ENCODE measurements at places on chromosomes 3 and 15.

DNA sequence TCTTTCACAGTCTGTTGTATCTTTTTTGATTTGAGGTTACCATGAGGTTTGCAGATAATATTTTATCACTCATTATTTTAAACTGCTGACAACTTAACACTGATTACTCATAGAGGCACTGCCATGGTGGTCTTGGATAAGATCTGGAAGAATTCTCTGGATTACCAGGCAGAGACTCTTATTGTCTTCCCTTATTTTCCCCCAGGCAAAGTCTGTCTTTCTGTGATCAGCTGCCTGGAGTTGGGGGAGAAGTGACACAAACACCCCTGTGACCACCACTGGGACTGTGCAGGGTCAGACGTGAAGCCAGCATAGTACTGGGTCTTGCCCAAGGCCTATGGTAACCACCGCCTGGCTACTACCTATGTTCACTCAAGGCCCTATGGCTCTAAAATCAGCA lies 4.7 kb downstream of the PATL2 start:
- no peak for DNase-seq

- DNase-seq = no peak
Observed at GRCh38 chr3:17747174-17747889, 4.9 kb upstream of the TBC1D5 start.

GRCh38 chr3:194756791-194757325 lies 71.2 kb downstream of the FAM43A start:
- no peak for DNase-seq

- no peak for DNase-seq
Observed at GRCh38 chr3:30644615-30645014, 38.2 kb downstream of the TGFBR2 start.

DNA sequence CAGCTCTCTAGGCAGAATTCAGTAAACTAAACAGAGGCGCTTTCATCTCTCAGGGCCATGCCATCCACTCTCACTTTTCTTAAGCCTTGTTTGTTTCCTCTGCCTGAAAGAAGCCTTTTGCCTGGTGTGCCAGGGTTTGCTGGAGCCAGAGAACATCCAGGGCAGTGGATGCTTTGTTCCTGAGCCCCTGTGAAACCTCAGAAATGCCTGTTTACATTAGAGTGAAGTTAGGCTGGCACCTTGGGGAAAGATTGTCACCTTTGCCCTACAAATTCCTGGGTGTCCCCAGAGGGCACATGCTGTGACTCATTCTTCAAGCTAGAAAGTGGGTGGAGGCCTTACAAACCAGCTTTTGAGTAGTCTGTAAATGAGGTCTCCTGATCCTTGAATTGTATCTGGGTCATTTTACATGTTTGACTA lies 10.7 kb upstream of the TRAK1 start:
- DNase-seq = peak; percentile 11

DNA sequence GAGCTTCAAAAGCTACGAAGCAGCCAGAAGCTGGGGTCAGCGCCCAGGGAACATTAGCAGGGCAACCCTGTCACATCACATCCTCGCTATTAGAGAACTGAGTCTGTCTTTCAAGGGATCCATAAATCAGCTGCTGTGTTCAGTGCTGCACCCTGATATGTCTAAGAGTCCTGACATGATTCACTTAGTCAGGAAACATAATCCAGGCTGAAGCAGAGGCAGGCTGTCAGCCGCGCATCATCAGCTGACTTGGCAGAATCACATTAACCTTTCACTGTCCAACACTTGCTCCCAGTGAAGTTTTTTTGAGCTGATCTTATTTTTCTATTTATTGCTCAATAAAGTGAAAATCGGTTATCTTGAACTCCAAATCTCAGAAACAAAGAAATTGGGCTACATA lies 23.5 kb downstream of the MYH15 start:
- DNase-seq = no peak

DNA sequence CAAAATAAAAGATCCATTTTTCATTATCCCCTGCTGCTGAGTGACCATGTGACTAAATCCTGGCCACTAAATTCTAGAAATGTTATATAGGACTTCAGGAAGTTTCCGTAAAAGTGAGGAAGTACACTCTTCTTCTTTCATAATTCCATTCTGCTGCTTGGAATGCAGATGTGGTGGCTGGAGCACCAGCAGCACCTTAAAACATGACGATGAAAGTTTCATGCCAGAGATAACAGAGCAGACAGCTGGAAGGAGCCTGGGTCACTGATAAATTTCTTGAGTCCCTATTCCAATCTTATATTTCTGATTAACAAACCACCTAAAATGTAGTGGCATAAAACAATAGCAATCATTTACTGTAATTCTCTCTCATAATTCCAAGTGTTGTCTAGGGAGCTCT lies 238.7 kb downstream of the TBL1XR1 start:
- no peak for DNase-seq

DNA sequence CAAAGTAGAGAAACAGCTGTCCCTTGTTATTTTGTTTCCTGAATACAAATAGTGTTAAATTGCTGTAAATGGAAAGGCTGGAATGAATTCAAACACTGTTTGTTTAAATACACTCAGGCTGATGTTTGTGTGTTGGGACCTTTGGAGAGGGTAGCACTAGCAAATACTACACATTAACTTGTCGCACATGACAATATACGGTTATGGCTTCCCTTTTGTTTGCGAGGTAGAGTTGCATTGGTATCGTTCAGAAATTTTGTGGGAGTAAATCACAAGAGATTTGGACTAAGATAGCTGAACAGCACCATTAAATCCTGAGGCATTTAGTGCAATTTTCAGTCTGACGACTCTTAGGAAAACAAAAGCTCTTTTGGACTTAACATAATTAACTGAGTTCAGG lies 213.0 kb upstream of the ROBO2 start:
- no peak for DNase-seq

DNA sequence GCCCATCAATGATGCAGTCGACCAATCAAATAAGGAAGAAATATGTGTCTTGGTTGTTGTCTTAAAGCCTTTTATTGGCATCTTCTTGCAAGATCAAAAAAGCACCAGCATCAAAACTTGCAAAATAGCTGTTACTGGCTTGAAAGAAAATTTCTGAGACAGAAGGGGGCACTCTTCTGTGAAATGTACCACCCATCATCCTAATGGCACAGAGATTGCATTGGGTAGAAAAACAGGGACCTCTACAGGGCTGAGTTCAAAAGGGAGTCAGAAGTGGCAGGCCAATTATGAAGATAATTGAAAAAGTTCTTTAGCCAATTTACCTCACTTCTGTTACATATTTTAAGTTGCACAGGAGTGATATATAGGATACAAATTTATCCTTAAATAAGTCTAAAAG lies 122.3 kb upstream of the GPR149 start:
- no peak for DNase-seq

DNA sequence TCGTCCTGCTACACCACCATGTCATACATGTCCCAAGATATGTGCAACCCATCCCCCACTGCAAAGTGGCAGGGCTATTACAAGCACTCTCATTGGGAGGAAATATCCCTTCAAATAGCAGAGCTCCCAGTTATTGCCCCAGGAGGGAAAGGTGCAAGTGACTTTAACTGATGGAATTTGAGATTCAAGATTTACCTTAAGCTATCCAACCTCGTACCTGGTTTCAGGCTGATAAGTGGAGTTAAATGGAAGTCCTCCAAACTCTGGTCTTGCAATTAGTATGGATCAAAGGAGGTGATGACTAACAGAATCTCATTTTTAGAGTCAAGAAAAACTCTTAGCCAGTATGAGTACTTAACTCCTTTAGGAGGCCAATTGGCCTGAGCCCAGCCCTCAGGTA lies 2.1 kb downstream of the SLCO2A1 start:
- no peak for DNase-seq

DNA sequence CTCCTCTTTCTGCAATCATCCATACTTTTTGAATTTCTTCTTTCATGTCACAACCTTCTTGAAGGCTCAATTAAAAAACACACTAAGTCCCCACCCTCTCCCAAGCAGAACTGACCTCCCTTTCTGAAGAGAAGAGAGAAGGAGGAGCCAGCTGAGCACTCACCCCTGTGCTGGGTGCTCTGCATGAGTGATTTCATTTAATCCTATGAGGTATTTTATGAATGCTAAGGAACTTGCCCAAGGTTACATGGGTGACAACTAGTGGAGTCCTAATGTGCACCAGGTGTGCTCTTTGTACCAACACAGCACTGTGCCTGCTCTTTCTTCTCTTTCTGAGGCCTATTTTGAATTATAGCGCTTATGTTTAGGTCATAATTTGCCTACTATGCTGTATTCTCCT lies 135.6 kb downstream of the DUT start:
- DNase-seq = no peak

DNA sequence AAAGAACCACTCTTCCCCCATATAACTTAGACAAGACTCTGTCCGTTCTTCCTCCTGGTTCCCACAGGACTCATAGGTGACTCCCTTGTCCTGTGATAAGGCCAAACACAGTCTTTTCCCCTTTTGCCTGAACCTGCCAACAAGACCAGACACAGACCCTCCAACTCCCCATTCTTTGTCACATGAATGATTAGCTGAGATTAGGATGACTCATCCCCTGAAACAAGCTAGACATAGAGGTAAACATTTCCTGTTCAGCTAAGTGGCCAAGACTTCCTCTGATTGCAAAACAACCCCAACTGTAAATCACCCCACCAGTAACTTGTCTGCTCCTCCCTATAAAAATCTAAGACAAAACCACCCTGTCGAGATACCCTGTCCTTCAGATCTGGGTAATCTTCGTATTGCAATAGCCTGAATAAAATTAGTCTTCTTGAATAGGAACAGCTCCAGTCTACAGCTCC lies 11.4 kb upstream of the HTR3E start:
- DNase-seq = no peak

GRCh38 chr15:92140796-92141195 lies 252.9 kb upstream of the ST8SIA2 start:
- no peak for DNase-seq

- no peak for DNase-seq
Observed at GRCh38 chr3:12886106-12886679, 44.8 kb upstream of the RPL32 start.

DNA sequence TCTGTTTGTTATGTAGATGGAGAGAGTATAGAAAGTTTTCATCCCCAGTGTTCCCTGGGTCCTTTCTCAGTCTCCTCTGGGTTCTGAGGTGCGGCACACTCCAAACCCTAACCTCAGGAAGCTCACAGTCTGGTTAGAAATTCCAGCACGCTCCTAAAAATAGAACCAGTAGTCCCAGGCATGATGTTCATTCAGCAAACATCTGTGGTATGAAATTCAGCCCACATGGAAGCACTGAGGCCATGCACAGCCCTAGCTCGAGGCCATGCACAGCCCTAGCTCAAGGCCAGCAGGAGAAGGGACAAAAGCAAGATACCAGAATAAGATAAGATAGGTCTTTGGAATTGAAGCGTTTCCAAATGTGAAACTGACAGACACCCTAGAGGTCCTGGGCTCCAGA lies 82.3 kb upstream of the OXTR start:
- DNase-seq = peak; percentile 86

DNA sequence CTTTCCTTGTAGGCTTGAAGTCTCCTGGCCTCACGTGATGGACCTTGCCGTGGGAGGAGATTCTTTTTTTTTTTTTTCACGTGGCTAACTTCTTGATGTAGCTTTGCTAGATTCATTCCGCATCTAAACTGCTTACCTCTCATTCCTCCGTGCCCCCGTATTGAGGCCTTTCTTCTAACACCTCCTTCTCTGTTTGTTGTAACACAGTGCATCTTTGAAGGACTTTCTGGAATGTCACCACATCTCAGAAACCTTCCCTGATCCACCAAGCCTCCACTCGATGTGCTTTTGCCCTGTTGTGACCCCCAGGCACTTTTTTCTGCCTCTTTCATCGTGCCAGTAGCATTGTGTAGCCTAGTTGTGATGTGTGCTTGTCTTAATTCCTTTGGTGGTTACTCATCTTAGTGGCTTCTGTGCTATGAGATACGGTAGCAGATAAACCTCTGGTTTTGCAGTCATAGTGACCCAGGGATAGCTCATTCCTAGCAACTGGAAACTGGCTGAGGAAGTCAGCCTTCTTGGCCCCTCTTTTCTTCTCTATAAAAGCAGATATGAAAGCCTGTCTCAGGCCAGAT lies 1.6 kb upstream of the BNC1 start:
- DNase-seq = no peak

GRCh38 chr3:193237030-193237429 lies 4.0 kb upstream of the PLAAT1 start:
- DNase-seq = no peak

DNA sequence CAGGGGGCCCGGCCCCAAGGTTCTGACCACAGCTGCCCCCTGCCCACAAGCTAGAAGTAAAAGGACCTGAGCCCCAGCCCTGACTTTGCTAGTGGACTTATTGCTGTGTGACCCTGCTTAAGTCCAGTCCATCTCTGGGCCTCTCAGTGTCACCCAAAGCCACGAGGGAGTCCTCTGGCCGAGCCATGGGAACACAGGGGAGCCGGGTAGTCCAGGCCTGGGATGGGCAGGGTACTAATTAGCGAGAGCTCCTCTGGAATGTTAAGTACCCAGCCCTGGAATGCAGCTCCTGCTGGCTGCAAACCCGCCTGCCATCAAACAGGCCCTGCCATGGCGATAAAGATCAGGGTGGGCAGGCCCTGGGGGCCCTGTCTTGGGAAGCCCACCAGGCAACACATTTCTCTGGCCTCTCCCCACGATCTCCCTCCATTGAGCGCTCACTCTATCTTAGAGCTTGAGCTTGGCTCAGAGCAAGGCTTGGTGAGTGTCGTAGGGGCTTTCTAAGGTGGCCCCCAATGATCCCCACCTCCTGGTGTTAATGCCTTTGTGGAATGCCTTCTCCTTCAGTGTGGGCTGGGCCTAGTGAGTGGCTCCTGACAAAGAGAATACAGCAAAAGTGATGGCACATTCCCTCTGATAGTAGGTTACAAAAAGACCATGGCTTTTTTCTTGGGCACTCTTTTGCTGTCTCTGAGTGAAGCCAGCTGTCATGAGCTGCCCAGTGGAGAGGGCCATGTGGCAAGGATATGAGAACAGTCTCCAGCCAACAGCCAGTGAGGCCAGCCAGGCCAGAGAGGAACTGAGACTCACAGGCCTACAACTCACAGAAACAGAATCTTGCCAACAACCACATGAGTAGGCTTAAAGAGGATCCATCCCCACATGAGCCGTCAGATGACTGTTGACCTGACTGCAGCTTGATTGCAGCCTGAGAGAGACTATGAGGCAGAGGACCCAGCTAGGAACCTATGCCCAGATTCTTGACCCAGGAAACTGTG lies 133.1 kb downstream of the SMAD6 start:
- DNase-seq = no peak

DNA sequence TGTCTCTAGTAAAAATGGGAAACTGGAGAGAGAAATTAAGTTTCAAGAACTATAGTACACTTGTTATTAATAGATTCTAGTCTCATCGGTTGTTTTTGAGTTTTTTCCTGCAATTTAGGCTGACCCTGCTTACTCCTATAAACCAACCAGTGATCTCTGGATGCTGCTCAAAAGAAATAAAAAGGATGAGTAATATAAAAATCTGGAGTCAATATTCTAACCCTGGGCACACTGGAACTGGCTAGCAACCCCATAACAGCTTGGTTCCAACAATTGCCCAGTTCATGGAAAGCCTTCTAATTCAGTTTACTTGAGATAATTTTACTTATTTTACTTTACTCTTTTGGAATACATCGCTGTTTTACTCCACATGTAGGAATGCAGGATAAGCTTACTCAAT lies 211.6 kb downstream of the GBE1 start:
- DNase-seq = no peak
